Epithelial cell of esophagus (primary cell): ENCODE measurements at places on chromosomes 1 and 21.

DNA sequence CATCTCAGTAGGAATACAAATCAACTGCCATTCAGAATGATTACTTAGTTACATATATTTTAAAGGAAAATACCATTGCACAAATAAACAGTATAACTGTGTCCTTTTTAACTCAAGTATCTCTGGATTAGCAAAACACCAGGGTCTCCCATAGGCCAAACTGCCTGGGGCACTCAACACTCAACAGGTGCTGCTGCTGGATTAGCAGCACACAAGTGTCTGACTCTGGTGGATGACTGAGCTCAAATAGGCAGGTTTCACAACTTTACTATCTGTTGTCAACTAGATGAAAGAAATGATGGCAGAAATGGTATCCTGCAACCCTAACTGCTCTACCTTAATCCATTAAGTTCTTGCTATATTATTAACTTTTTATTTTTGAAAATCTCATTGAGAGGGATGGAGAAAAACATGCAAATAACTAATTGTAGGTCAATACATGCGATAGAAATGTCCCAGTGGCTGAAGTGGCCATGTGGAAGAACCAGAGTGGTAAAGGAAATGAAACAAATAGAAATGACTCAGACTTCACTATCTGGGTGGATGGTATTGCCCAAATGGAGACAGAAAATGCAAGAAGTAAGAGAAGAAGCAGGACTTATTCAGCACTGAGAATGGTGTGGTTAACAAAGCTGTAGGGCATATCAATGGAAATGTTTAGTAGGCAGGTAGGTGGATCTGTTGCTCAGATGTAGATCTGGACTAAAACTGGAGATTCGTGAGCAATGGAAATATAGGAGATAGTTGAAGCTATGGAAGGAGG, 90.8 kb upstream of the CCDC190 start:
- DNase-seq = peak; percentile 54

DNA sequence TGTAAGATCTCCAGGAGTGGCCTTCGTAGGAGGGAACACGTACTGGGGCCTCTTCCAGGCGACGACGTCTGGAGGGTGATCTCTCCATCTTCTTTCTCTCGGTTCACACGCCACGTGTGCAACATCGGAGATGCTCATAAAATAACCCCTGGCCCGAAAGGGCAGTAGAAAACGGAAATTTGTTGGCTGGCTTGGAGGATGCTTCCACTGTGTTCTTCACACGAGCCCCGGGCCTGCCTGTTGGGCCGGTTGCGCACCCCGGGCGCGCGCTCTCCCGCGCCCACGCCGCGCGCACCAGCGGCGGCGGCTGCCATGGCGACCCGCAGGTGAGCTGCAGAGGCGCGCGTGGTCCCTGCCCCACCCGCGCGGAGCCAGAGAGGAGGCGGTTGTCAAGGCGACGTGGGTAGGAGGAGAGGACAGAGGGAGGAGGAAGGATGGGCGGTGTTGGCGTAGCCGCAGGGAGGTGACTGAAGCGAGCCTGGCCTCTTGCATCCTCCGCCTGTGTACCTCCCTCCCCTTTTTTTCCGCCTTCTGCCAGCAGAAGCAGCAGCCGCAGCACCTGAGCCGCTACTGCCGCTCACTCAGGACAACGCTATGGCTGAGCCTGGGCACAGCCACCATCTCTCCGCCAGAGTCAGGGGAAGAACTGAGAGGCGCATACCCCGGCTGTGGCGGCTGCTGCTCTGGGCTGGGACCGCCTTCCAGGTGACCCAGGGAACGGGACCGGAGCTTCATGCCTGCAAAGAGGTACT, at the start of gene ELAPOR1:
Gene ELAPOR1 (plus strand): TSS at position 526 of the 752 bp plus-strand sequence. CDS start 69 bp downstream, at position 595.
- DNase-seq = peak; percentile 79

DNA sequence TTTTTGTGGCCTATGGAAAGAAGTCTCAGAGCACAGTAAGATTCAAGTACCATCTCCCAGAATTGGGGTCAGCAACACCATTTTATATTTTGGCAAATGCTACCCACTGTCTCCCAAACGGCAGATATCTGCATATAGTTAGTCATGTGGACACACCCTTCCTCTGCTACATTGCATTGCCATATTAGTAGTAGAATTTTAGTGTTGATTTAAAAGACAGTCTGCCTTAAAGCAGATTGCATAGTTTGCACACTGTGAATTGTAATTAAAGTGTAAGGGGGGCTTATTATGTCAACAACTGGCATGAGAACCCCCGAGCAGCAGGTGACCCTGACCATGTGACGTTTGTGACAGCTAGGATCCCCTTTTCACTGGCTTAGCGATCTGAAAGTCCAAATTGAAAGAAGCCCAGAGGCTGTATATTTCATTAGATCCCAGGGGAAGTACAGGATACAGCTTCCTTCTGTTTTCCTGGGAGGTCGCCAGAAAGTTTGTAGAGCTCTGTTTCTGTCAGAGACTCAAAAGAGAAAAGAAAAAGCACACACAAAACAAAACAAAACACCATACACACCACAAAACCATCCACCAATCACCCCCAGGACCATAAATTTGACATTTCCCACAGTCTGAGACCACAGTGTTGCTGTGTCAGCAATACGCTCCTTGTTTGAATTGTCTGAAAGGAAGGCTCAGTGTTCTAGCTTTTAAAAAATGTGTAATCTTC, 172.4 kb downstream of the NFIA start:
- DNase-seq = peak; percentile 58

- DNase-seq = no peak
Observed at GRCh38 chr1:247114351-247115140, 10.4 kb upstream of the ZNF669 start.

GRCh38 chr1:113947388-113948107, 18.4 kb downstream of the HIPK1 start:
- no peak for DNase-seq

GRCh38 chr1:165905853-165906252, 78.4 kb downstream of the UCK2 start:
- DNase-seq = no peak

DNA sequence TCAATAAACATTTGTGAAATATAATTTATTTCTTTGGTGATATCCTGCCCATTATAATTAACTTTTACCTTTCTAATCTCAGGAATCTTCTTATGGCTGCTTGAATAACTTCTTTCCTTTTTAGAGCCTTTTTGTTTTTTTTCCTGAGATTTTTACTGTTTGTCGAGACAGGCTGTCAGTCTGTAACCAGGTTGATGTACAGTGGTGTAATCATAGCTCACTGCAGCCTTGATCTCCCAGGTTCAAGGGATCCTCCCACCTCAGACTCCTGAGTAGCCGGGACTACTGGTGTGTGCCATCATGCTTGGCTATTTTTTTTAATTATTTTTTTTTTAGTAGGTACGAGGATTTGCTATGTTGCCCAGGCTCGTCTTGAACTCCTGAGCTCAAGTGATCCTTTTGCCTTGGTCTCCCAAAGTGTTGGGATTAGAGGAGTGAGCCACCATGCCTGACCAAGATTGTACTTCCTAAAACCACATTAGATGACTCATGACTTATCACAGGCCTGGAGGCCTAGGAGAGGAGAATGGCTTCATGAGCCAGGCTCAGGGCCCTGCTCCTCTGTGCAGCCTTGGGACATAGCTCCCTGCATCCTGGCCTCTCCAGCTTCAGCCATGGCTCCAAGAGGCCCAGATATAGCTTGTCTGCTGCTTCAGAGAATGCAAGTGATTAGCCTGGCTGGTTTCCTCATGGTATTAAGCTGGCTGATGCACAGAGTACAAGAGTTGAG, 48.6 kb downstream of the CTH start:
- DNase-seq = peak; percentile 74

GRCh38 chr21:16424331-16424751, 694.6 kb downstream of the USP25 start:
- DNase-seq = peak; percentile 32

DNA sequence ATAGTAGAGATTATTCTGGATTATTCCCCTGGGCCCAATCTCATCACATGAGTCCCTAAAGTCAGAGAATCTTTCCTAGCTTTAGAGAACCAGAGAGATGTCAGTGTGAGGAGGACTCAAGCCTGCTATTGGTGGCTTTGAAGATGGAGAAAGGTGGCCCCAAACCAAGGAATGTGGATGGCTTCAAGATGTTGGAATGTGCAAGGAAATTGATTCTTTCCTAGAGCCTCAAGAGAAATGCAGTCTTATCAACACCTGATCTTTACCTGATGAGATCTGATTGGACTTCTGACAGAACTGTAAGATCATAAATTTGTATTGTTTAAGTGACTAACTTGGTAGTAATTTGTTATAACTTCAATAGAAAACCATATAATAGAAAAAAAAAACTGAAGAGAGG, 51.0 kb downstream of the NME7 start:
- DNase-seq = no peak

DNA sequence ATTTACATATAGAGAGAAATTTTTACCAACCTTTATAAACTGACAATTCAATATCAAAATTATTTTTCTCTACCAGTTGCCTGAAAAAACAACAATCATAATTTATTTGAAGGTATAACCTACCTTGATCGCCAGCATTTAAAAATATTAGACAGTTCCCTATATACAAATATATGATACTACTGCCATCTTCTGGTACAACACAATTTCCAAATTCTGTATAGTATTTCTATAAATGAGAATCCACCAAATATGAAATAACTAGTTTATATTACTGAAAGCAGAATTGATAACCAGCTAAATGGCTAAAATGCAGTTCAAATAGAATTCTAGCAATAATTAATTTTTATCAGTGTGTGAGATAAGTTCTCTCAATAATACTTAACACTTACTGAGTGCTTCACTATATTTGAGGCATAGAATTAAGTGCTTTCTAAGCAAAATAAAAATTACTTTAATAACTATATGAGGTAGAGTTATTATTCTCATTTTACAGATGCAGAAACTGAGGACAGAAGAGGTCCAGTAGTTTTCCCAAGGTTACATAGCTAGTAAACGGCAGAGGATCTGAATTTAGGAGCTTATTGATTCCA, 75.6 kb downstream of the PIGK start:
- peak; percentile 13 for DNase-seq

- no peak for DNase-seq
Observed at GRCh38 chr1:225823811-225824261, 13.9 kb downstream of the EPHX1 start.

- DNase-seq = no peak
Observed at GRCh38 chr1:116062201-116062600, 49.0 kb upstream of the MAB21L3 start.

GRCh38 chr1:66330722-66331141, 203.2 kb upstream of the SGIP1 start:
- no peak for DNase-seq

GRCh38 chr21:28018741-28019669, 973.7 kb downstream of the LTN1 start:
- DNase-seq = no peak

- no peak for DNase-seq
Observed at GRCh38 chr1:110239441-110240430, 29.6 kb downstream of the KCNC4 start.

DNA sequence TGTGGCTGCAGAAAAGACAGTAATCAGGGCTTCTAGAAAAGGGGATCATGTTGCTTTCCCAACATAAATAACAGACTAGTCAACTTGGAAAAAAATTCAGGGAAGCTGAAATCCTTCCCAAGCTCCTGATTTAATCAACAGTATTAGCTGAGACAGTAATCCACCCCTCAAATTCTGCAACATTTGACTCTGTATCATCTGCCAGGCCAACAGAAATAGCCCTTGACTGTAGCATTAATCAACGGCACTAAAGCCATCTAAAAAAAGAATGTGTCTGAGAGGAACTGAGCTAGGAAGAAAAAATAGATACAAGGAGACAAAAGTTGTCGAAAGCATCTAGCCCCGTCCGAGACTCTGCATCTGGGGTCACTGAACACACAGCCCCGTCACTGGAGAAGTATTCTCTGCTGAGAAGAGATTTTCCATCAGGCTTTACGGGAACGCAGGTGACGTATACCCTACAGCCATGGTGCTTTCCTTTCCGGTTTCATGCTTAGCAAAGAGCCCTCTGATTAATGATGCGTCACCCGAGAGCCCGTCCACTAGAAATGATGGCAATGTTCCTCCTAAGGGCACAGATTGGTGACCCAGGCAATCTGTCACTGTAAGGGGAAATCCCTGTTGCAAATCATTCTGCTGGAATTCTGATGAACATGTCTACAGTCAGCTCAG, 42.1 kb upstream of the TP53BP2 start:
- peak; percentile 100 for DNase-seq

DNA sequence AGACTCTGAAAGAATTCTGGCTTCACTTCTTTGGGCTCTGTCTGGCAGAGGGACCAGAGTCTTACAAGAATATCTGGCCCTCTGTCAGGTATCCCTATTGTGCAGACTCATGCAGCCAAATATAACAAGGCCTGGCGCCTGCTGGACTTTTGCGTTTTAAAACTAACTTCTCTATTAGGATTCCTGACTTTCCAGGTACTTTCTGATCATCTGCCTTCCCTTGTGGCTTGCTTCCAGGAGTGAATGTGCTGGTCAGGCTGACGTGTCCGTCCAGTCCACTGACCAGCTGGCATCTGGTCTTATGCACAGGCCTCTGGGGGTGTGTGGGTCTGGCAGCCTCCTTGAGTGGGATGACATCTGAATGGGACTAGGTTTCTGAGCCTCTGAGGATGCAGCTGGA, 8.6 kb upstream of the RAB29 start:
- no peak for DNase-seq
